ENCODE measurements at places on chromosomes 5 and 9.

DNA sequence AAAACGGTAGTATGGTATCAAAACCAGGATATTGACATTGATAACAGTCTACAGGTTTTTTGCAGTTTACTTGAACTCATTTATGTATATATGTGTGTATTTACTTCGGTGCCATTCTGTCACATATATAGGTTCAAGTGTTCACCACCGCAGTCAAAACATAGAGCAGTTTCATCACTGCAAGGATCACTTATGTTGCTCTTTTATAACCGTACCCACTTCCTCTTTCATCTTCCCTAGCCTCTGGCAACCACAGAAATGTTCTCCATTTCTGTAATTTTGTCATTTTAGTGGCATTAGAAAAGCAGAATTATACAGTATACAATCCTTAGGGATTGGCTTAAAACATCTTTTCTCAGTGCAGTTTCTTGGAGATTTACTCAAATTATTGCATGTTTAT is 90.3 kb downstream of the SH3GL2 start:
- DNase-seq: no peak

DNA sequence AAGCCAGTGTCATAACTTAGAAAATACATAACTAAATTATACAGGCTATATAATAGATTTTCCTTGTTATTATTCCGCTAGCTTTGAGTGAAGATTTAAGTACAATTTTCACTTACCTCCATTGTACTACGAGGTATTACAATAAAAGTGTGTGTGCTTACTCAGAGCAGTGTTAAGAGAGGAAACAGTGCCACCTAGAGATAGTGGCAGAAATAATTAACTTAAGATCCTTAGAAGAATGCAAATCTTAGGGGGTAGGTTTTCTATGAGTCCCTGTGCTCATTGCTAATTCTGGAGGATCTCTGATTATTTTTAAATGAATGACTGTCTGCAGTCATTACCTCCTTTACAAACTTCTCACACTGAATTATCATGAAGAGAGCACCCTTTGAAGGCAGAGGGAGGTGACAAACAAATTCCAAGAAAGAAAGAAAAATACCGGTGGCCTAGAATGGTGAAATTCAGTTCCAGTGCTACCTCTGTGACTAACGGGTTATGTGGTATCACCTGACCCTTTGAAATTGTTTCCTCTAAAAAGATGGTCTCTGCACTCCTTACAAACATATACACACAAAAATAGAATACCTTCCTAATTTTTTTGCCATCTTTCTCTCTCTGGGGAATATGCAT is 379.8 kb downstream of the TRIM36 start:
- no peak for DNase-seq

DNA sequence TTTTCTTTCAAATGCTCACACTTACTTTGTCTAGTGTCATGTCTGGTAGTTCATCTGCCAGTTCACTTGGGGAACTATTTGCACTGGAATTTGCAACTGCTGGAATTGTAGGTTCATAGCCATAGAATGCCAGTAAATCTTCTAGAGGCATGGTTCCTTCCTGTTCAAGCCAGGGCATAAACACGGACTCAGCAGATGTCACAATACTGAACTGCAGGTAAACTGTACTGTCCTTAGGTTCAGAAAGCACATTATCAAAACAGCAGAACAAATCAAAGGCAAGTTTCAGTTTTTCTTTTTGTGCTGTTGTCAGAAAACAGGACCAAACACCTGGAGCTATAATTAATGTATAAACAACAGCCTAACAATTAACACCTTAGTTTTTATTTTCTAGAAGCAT is 13.1 kb downstream of the MIER3 start:
- DNase-seq: no peak

GRCh38 chr9:72362680-72363139 is 2.3 kb downstream of the ZFAND5 start:
- DNase-seq: peak; percentile 64

GRCh38 chr5:96342581-96342980 is 90.5 kb downstream of the PCSK1 start:
- DNase-seq: no peak

- no peak for DNase-seq
Observed at GRCh38 chr9:112112519-112112918, 62.6 kb downstream of the SUSD1 start.

DNA sequence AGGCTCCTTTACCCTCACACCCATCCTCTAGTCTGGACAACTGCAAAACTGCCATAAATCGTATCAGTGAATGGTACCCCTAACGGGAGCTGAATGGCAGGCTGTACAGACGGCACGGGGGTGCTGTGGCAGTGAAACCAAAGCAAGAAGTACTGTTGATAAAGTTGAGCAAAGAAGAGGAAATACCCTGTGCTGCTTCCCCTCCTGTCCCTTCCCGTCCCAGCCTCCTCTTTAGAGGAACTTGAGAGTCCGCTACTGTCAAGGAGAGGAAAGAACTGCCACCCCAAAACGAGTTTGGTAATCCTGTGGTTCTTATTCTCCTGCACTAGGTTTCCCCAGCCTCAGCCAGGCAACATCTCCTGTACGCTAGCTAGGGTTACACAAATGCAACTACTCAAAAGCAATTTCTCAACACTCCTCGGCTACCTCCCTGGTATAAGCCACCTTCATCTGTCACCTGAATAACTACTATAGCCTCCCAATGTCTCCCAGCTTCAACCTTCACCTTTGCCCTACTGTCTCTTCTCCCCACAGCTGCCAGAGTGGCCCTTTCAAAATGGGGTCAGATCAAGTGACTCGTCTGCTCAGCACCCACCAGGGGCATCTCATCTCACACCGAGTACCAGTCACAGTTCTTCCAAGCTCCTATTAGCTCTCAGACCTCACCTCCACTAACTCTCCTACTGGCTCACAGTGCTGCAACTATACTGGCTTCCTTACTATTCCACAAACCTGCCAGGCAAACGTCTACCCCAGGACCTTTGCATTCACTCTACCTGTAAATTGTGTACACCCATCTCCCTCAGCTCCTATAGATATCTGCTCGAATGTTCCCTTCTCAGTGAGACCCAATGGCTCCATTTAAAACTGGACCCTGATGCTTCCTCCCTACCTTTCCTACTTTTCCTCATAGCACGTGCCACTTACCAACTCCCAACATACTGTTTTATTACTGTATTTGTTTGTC is 4.1 kb downstream of the GLRX start:
- no peak for DNase-seq

DNA sequence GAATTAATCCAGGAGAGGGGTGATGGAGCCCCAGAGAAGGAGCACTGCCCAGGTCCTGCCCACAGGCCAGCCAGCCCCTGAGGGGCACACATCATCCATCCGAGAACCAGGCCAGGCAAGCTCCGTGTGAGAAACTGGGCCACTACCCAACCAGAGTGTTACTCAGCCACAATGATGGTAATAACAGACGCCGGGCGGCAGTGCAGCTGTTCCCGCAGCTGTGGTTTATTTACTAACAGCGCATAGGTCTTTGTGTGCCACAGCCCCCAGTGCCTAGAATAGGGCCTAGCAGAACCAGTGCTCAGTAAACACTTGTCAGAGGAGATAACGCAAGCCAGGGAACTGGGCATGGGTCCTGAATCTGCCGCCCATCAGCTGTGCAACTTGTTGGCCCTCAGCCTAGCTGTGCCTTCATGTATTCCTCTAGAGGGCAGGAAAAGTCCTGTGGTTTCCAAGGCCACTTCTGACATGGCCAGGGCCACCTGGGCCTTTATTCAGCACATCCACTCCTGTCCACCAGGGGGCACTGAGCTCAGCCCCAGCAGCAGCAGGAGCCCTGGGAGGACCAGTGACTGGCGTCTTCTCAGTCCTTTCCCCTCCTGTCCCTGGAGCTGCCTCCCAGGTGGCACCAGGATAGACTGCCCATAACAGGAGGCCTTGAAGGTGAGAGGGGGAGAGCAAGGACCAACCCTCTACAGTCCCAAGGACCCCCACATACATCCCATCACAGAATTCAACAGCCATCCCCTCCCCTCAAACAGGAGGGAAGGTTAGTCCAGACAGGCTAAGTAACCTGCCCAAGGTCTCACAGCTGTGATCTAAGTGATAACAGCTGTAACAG is 2.1 kb downstream of the MXD3 start:
- DNase-seq: no peak

- DNase-seq: no peak
Observed at GRCh38 chr5:93777620-93778019, 36.2 kb upstream of the POU5F2 start.

DNA sequence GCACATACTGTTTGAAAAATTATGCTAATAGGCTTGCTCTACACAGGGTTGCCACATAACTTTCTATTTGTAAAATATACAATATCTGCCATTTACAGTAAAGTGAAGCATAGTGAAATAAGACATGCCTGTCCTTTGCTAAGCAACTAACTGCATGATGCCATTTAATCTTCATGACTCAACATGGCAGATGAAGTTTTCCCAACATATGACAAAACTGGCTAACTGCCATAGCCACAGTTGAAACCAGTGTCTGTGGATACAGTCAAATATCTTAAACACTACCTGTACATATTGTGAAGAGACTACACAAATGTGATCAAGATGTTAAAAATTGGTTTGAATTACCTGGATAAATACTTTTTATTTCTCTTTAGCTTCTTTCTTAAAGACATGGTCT is 3.1 kb upstream of the DMAC1 start:
- DNase-seq: no peak

DNA sequence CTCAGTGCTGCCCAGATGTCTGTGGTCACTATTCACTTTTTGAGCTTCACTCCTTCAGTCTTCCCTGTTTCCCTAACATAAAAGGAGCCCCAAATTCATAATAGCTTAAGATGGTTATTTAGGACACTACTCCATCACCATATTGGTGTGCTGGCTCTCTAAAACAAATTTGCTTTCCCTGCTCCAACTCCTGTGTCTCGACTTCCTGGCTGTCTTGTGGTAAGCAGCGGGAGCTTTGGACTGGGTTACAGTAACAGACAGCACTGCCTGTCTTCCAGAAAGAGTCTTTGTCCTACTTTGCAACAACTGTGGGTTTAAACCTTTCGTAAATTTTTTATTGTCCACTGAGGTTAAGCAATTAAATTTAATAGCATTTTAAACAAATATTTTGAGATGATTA is 389.4 kb downstream of the CDH9 start:
- no peak for DNase-seq

DNA sequence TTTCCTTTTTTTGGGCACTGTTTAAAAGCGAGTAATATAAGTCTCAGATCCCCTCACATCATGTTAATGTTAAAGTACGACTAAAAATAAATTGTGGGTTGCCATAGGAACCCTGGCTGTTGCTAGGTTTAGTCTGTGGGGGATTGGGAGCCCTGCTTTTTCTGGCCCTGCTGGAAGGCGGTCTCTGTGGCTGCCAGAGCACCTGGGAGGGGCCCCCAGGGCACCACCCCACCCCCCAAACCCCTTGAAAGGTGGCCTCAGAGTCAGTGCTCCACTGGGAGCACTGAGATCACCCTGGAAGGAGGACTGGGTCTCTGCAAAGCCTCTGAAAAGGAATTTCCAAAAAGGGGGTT is 66.2 kb upstream of the NEURL1B start:
- no peak for DNase-seq

DNA sequence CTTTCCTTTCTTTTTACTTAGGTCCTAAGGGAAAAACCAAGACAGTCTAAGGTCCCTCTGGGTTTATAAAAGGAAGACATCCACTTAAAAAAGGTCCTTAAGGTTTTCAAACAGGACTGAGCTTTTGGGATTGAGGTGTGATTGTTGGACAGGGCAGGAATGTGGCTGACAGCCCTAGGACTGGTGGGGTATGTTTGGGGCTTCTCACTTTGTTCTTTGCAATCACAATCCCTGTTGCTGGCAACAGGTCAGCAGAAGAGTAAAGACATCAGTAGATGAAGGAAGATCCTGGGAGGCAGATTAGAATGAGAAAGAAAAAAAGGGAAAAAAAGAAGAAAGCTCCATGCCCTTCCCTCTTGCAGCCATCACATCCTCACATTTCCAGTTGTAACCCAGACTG is 101.4 kb upstream of the TARS1 start:
- no peak for DNase-seq

DNA sequence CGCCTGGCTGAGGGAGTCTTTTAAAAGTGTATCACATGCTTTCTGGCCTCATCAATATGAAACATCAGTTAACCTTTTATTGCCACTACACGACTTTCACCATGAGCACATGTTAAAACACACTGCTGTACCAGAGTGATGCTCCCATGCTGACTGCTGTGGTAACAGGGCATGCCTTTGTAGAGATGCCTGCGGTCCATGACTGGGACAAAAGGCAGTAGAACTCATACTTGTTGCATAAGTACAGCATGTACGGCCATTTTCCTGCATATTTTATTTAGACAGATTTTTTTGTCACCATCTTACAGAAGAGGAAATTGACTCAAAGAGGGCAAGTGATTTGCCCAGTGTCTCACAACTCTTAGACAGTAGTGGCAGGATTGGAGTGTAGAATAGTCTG is 105.7 kb upstream of the ADAMTSL1 start:
- DNase-seq: no peak

GRCh38 chr5:138606378-138607064 is 31.3 kb upstream of the HSPA9 start:
- DNase-seq: no peak

GRCh38 chr5:167485061-167485774 is 806.2 kb upstream of the WWC1 start:
- no peak for DNase-seq

DNA sequence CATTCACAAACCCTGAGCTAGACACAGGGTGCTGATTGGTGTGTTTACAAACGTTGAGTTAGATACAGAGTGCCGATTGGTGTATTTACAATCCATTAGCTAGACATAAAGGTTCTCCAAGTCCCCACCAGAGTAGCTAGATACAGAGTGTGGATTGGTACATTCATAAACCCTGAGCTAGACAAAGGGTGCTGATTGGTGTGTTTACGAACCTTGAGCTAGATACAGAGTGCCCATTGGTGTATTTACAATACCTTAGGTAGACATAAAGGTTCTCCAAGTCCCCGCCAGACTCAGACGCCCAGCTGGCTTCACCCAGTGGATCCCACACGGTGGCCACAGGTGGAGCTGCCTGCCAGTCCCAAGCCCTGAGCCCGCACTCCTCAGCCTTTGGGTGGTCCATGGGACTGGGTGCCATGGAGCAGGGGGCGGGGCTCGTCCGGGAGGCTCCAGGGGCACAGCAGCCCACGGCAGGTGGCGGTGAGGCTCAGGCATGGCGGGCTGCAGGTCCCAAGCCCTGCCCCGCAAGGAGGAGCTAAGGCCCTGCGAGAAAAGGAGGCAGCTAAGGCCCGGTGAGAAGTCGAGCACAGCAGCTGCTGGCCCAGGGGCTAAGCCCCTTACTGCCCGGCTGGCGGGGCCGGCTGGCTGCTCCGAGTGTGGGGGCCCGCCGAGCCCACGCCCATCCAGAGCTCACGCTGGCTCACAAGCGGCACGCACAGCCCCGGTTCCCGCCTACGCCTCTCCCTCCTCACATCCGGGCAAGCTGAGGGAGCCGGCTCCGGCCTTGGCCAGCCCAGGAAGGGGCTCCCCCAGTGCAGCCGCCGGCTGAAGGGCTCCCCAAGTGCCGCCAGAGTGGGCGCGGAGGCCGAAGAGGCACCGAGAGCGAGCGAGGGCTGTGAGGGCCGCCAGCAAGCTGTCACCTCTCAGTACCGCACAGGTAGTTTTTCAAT is 1039.2 kb upstream of the CDH9 start:
- no peak for DNase-seq

Data from substantia nigra (tissue), 51 donors.